ENCODE measurements at places on chromosomes 4 and X.

DNA sequence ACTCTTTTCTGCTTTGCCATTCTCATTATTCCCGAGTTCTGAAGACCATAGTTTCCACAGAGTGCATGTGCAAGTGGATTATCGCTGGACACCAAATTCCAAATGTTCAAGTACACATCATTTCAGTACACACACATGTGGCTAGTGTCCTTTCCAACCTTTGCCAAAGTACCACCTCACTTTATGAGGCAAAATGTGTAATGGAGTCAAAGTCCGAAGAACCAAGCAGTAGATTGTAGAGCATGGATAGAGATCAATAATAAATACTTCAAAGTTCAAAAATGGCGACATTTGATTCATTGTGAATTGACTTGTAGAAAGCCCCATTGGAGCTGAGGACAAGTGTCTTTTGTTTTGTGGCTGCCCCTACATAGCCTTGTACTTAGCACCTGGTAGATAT, 115.6 kb downstream of the TMEM164 start:
- DNase-seq, result no peak

DNA sequence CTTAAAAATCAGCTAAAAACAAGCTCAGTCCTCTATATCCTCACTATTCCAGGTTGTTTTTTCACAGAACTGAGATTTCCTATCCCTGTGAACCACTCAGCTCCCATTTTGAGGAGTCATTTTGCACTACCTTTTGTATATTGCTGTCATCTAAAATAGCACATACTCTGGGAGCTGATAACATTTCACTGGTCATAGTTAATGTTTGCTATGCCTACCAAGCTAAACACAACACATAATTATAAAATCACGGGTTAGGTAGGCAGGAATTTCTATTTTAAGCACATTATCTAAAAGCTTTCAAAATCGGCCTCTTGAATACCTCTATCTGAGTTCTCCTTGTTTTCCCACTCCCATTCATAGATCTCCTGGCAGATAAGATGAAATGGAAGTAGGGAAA, 882.0 kb upstream of the INTU start:
- no peak for DNase-seq

DNA sequence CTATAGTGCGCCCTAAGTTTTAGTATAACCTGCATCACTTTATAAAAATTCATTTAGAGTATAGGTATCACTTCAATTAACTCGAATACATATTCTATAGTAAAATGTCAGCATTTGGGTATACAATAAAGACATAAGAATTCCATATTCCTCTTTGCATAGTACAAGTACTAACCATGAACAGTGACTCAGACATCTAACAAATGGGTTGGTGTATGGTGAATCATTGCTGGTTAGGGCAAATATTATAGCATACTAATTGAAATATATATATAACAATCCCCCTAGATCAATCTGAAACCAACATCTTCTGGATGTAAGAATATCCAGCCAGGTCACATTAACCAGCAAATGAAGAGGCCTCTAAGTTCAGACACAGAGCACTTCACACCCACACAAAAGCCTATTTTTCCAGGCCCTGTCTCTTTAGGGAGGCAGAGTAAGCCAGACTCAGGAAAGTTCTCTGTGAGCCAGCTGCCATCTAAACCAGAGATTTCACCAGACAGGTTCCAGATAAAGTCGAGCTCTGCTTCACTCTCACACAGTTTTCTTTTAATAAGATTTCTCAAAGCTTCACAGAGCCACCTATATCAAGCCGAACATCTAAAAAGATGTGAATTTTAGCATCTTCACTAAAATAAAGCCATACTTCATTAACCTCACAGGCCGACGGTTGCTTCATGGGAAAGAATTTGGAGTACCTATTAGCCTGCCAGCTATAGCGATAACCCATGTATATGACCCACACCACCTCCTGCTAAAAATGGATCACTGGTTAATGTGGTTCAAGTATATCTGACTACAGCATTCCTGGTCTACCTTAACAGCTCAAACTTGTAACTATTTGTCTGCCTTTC, 200.0 kb upstream of the FTHL17 start:
- peak; percentile 7 for DNase-seq

GRCh38 chr4:79979785-79980437, 93.1 kb downstream of the ANTXR2 start:
- no peak for DNase-seq

DNA sequence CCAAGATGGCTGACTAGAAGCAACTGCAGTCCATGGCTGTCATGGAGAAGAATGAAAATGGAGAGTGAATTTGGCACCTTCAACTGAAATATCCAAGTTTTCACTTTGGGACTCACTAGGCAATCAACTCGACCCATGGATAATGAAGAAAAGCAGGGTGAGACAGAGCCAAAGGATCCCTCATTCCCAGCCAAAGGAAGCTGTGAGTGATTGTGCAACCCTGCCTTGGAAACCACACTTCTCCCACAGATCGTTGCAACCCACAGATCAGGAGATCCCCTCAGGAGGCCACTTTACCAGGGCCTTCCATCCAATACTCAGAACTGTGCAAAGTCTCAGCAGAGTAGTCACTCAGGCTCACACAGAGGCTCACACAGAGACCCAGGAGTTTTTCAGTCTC, 4.5 kb downstream of the CFAP299 start:
- no peak for DNase-seq

- no peak for DNase-seq
Observed at GRCh38 chr4:139563515-139563914, 7.5 kb upstream of the SETD7 start.

DNA sequence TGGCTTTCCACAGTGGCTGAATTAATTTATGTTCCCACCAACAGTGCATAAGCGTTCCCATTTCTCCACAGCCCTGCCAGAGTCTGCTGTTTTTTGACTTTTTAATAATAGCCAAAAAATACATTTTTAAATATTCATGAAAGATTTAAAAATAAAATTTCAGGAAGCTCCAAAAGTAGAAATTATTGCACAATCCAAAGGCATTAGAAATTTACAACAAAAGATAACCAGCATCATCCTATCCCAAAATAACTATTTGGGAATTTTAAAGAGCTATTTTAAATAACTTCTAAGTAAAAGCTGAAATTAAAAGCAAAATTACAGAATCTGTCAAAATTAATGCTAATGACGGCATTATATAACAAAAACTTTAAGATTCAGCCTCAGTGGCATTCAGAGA, 131.5 kb downstream of the QDPR start:
- DNase-seq, result no peak
